Foreskin keratinocyte (primary cell): ENCODE measurements at places on chromosomes 6 and 20. TPM values are rescaled to one million over a fixed set of nuclear protein-coding genes. Genes with fewer than 3 reads are reported as not detected.

The HSPA12B gene
- total RNA-seq = 0.04 and 0.10 TPM in 2 replicates

- DNase-seq = no peak
Measured at GRCh38 chr20:12180107-12180661, 262.5 kb downstream of the BTBD3 start.

GRCh38 chr6:12956991-12957320 lies 240.4 kb downstream of the PHACTR1 start:
- DNase-seq = no peak

DNA sequence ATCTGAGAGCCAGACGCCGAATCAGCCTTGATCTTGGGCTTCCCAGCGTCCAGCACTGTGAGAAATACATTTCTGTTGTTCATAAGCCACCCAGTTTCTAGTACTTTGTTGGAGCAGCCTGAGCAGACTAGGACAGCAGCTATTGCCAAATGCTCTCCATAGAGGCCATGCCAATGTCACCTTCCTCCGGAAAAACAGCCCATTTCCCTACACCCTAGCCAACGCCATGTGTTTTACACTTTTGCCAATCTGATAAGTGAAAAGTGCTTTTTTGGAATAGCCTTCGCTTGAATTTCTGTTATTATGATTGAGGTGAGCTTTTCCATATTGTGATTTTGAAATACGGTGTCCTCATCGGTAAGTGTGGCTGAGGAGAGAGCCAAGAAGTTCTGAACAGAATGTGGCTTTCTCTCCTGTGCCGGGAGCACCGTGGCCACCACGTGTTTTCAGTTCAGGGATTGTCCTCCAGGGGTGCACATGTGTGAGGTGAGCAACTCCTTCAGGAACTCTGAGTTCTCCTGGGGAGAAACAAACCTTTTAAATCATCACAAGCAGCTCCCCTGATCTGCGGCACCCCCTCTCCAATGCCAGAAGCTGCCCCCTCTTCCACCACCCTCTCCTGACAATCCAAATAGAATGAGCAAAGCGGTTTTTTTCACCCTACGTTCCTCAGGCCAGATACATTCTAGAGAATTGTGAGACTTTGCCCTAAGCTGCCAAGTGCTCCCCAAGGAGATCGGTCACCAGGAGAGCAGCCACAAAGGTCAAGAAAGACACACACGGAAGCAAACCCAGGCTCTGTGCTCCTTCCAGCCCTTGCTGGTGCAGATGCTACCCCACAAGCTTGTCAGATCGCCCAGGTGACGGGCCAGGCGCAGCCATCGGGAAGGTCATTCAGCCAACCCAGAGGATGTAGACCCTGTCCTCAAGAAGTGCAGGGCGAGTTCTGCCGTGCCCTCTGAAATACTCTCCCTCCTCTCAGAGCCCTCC lies 36.0 kb downstream of the TAF8 start:
- DNase-seq = no peak

DNA sequence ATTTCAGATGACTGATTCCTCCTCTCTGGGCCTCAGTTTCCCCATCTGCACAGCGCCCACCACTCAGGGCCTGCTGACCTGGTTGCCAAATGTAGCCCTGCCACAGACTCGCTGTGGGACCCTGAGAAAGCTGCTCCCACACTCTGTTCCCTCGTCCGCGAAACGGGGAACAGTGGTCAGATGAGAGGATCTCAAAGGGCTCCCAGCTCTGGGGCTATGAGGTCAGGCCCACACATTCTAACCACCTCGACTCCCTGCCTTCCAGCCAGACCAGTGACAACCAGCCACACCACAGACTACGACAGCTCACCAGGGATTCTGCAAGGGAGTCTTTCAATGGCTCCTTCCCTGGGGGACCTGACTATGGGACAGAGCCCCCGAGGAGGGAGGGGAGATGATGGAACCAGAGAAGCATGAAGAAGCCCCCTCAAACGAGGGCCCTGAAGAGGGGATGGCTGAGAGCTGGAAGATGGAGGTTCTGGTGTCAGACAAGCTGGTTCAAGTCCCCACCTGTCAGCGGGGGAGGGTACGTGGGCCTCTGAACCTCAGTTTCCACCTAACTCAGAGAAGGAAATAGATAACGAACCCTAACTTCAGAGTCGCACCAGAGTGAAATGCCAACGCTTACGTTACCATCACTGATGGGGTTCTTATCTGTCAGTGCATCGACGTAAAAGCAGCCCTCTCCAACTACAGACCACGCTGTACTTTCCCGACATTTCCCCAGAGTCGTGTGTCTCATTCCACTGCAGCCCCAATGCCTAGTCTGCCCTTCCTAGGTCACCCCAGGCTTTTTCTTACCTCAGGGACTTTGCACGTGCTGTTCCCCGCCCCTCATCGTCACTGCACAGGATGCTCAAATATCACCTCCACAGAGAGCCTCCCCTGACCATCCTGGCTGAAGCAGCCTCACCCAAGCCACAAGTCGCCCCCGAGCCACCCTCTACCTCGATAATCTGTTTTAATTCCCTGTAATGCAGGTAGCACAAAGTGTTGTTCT lies 60.5 kb downstream of the PREX1 start:
- DNase-seq = no peak

DNA sequence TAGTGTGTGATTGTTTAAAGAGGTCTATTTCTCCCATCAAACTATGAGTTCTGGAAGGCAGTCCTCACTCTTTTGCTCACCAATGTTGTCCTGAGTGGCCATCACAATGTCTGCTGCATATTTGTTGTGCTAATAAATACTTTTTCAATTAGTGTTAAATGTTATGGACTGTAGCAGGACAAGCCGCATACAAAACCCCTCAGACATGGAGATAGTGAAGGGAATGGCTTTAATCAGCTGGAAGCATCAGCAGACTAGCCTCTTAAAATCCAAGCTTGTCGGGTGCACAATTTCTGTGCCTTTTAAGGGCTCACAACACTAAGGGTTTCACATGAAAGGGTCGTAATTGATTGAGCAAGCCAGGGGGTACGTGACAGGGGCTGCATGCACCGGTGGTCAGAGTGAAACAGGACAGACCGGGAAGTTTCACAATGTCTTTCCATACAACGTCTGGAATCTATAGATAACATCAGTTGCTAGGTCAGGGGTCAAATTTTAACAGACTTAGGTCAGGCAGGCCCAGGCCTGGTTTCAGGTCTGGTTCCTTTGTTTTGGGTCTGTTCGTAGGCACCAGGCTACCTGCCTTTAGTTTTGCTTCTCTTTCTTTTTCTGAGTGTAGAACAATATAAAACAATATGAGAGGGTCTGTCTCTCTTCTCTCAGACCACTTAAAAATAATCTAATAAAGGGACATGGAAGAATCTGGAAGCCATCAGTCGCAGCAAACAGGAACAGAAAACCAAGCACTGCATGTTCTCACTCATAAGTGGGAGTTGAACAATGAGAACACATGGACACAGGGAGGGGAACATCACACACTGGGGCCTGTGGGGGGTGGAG lies 327.6 kb upstream of the HTR1E start:
- DNase-seq = no peak

The CRISP2 gene
- total RNA-seq = not detected in 2 replicates
